ENCODE measurements at places on chromosomes 5 and 9.

DNA sequence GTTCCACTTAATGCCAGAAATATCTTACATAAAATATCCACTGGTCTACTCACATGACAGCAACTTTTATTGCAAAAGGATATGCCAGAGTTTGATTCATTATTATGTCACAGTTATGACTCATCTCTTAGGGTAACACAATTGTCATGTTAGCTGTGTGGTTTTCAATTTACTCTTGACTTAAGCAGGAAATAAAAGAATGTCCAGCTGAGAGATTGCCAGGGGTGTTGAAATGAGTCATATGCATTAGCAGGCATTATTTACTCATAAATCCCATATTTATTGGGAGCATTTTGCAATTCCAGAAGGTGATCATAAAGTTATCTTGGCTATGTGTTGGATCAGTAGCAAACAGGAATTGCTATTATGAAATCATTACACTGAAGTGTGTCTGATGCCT is 1164.6 kb upstream of the CDH18 start:
- DNase-seq = no peak

- DNase-seq = peak; percentile 63
Measured at GRCh38 chr5:142151436-142152383, 43.1 kb downstream of the NDFIP1 start.

DNA sequence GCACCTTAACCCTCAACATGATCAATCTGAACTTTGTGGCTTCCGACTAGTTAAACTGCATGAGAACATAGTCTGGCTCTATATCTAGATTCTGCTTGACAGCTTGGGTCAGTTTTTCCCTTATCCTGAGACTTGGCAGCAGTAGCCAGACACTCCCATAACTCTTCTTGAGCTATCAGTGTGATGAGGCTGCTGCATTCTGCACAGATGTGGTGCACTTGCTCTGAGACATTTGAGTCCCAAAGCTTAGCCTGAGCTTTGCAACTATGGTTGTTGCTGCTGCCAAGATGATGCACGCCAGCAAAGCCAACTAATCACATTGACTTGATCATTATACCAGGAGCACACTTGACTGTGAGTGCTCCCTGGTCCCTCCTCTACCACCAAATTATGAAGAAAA is 36.2 kb downstream of the MOCS2 start:
- no peak for DNase-seq

GRCh38 chr9:84397151-84397728 is 56.7 kb upstream of the SLC28A3 start:
- peak; percentile 65 for DNase-seq

DNA sequence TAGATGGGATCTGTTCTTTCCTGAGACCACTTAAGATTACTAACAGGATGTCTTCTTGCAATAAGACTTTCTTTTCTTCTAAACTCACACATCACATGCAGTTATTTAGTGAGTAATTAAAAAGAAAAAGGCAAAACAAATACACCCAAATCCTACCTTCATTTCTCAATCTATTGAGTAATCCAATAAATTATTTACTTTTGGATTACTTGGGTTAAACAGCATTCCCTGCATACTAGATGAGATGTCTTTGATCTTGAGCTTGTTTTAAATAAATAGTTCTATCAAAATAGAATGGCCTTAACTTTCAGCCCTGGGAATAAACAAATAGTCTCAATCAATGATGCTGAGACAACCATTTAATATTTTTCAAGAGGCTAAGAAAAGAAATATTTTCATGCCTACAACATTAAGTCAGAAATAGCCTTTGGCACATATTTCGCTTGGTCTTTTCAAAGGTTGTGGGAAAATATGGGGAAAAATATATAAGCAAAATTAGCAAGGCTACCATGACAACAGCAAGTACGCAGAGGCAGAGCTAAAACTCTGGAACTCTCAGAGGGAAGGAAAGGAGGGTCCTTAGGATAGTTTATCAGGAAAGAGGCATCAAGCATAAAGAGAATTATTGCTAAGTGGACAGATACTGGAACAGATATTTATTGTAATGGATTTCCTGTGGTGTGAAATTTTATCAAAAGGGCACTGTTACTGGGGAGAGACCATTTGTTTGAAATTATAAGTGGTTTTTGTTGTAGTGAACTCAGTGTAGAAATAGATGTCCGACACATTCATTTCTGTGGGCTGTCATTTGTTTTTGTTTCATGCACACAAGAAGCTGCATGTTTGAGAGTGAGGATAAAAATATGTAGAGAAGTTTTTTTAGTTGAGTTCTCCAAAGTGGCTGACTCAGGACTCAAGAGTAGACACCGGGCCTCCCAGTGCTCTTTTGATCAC is 70.2 kb upstream of the CDH6 start:
- no peak for DNase-seq

DNA sequence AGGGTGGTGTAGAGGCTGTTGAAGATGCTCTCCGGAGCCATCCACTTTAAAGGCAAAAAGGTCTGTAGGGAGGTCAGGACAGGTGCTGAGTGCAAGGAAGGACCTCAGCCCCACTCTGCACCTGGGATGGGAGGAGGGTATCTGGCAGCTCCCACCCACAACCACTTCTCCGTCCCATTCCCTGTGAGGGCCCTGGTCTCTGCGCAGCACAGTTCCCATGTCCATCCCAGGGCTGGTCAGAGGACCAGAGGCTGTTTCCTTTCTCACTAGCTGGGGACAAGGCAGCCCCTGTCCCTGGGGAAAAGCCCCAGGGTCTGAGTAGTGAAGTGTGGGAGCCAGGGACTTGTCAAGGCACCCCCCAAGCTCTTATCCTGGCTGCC is 33.7 kb upstream of the CSF1R start:
- DNase-seq = no peak

- no peak for DNase-seq
Measured at GRCh38 chr5:82820961-82821845, 256.0 kb downstream of the TMEM167A start.

- DNase-seq = peak; percentile 77
Measured at GRCh38 chr9:108300306-108301287, 555.2 kb downstream of the ACTL7B start.

DNA sequence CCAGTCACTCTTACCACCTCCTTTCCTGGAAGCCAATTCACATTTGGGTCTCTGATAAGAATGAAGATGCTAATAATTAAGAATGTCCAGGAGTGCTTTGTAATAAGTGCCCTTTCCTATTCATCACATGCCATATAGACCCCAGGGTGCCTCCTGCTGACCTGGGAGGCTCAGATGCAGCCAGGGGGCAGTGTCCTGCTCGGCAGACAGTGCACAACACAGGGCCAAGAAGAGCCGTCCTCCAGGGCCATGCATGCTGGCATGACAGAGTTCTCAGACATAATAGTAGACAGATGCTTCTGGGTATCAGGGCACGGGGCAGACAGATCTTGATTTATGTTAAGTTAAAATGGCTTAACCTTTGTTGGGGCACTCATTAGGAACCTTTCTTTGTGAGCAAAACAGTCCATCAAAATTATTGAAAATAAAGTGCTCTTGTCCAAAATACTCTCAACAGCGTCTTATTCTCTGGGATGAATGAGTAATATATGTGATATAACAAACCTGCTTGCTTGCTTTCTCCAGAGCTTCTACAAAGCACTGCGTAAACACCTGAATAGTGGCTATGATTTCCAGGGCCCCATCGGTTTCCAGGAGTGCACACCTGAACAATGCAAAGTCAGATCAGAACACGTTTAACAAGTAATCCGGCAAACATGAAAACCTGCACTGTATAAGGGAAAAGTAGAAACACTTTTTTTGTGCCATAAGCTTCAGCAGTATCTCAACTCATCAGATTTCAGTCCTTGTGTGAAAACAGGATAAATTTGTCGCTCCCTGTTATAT is 192.7 kb downstream of the FANCC start:
- no peak for DNase-seq

DNA sequence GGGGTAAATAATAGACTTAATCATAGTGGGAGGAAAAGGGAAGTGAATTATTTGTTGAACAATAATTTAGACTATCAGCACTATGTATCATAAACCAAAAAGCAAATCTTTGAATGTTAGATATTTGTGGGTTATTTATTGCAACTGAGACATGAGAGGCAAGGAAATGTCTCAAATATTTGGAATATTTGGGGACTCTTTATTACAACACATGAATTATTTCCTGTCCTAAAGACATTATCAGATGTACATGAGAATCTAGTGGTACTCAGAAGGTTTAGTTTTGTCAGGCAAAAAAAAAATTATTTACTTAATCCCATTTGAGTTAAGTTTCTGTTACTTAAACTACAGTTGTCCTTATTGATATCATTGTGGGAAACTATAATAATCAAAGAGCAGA is 91.1 kb downstream of the TLR4 start:
- no peak for DNase-seq

DNA sequence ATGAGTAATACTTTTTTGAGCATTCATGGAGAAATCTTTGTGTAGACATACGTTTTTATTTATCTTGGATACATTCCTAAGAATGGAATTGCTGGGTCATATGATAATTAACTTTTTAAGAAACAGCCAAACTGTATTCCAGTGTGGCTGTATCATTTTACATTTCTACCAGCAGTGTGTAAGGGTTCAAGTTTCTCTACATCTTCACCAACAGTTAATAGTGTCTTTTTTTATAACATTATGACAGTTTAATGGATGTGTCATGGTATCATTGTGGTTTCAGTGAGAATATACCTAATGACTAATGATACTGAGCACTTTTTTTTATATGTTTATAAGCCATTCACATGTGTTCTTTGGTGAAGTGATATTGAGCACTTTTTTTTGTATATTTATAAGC is 52.4 kb downstream of the NIPBL start:
- DNase-seq = peak; percentile 12

GRCh38 chr5:10431415-10431814 is 10.3 kb upstream of the ROPN1L start:
- no peak for DNase-seq

GRCh38 chr9:110531776-110532175 is 47.8 kb downstream of the SVEP1 start:
- DNase-seq = no peak

- DNase-seq = no peak
Measured at GRCh38 chr9:112780450-112781036, 30.0 kb downstream of the SNX30 start.

DNA sequence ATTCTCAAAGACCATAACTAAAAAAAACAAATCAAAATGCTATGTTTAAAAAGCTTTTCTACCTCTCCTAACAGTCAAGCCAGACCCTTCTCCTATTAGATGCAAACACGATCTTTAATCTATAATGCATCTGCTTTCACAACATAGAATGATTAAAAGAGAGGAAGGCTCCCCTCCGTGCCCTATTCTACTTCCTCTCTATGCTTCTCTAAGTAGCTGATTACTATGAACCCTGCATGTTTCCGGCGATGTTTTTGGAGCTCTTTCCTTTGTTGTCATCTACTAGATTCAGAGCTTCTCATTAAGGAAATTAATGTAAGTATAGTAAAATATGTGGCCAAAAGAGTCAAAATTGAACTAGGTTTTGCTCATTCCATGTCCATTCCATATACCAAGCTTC is 29.2 kb upstream of the CEP120 start:
- no peak for DNase-seq

DNA sequence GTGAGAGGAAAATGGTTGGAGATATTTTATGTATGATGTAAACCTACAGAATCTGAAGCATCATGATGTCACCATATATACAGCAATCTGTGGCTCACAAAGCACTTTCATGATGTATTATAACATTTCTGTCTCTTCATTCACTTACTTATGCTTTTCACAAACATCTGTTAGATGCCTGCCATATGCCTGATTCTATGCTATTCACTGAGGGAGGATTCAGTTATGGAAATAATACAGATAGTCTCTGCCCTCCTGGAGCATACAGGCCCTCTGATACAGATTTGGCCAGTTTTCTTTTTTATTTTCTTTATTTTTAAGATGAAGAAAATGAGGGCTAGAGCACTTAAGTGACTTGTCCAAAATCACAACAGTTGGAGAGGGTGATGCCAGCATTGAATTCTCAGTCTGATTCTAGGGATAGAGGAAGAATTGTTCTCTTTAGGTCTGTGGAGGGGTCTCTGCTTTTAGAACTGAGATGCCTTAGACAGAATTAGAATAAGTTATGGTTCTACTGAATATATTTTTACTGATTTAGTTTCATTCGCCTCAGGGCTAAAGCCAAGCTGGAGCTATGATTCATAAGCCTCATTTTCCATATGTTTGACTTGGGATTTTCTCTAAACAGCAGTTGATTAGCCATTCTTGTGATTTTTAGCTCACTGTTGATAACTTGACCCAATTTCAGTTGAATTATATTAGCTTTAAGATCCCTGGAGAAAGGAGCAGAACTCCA is 636.4 kb downstream of the PRELID2 start:
- DNase-seq = no peak

GRCh38 chr5:31823472-31823871 is 184.5 kb downstream of the PDZD2 start:
- DNase-seq = peak; percentile 12

GRCh38 chr9:133210202-133210532 is 1.1 kb upstream of the OBP2B start:
- no peak for DNase-seq

DNA sequence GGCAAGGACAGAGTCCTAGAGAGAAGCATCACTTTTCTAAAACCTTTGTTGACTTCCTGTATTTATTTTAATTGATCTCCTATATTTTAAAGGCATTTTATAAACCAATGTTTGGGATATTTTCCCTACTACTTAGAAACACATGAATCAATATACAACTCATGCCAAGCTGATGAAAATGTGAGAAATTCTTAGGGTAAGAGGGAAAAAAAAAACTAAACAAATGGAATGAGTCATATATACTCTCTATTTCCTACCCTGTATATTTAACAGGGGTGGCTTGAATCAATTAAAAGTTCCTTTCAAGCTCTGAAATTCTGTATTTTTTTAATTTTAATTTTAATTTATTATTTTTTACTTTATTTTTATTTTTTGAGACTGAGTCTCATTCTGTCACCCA is 19.6 kb downstream of the BAAT start:
- DNase-seq = no peak

- DNase-seq = peak; percentile 12
Measured at GRCh38 chr5:127441799-127442484, 75.5 kb upstream of the PRRC1 start.

GRCh38 chr5:28275931-28276330 is 1237.5 kb upstream of the CDH9 start:
- DNase-seq = no peak

DNA sequence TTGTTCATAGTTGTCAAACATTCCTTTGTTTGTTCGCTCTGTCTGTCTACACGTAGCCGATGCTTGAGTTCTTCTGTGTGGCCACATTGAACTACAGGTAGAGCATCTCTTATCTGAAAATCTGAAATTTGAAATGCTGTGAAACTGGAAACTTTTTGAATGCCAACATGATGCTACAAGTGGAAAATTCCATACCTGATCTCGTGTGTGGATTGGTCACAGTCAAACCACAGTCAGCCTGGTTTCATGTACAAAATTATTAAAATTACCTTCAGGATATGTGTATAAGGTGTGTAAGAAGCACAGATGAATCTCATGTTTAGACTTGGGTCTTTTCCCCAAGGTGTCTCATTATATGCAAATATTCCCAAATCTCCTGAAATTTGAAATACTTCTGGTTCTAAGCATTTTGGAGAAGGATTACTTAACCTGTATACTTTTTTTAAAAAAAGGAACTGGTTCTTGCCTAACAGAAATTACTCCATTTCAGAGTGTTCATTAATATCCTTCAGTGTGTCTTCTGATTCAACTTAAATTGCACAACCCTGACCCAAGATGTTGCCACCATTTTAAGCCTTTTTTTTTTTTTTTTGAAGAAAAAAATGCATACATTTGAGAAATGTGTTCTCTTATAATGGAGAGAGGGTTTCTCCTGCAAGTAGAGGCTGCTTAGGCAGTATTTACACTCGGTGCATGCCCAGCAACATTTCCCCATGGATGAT is 254.3 kb downstream of the MAST4 start:
- DNase-seq = peak; percentile 95

- DNase-seq = no peak
Measured at GRCh38 chr9:120261419-120261818, 318.5 kb downstream of the CDK5RAP2 start.

GRCh38 chr5:109863752-109864151 is 174.0 kb downstream of the MAN2A1 start:
- no peak for DNase-seq

Data from inflammatory macrophage treated with lipopolysaccharide for 4 hours (primary cell).